NCI-H1417 treated with DMSO at 0.1 percent for 48 hours (cell line): ENCODE measurements at places on chromosomes 5 and 9.

DNA sequence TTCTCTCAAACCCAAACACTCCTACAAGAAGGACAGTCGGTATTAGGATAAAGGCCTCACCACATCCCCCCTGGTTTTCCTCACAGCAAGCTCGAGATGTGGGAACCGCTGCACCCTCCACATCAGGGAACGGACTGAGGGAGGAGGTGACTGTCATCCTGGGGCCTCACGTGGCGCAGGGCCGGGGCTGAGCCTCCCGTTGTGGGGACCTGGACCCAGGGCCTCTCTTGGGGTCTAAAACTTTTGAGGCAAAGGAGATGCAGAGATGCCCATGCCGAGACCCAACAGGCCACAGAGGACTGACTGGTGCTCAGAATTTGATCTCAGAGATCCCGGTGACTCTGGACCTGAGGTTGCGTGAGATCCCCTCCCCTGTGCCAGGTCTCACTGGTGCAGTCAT is 72.7 kb downstream of the MRPL36 start:
- DNase-seq, result no peak

- DNase-seq, result no peak
Observed at GRCh38 chr9:110015759-110016158, 192.2 kb downstream of the C9orf152 start.

GRCh38 chr5:135437796-135438560 is 9.2 kb downstream of the DCANP1 start:
- no peak for DNase-seq

DNA sequence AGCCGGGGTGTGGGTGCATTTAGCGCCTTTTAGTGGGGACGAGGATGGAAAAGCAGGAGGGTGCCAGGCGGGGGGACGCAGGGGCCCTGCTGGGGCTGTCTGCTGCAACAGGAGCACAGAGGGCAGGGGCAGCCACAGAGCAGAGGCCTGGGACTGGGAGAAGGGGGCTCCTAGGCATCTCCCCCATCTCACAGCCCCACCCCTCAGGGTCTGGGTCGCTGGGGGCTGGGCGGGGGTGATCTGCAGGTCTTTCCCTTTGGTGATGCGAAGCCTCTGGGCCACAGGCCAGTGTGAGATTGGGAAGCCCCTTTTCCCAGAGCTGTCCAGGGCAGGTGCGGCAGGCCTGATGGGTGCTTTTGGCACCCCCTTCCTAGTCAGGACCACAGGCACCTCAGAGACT is 4.8 kb downstream of the TOR2A start:
- DNase-seq, result no peak

DNA sequence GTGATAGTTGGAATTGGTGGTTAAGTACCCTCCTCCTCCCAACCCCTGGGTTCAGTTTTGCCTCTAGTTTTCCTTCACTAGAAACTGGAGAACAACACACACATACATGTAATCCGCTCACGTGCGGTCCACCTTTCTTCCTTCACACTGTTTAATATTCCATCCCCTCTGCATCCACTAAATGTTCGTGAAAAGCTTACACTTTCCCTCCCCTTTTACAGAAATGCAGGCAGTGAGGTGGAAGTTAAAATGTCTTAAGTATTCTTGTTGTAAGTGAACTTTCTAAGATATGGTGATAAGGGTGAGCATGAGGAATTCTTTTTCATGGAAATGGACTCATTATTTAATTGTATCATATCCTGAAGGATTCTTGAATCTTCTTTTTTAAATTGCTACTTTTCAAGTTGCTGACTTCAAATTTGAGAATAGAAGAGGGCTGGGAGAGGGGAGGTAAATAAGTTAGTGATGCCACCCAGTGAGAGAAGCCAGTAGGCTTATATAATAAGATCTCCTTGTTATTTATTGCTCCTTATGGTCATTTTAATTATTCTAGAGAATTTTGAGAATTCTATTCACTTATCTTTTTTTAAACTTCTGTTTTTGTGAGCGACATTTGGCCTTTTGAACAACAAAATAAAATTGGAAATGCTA is 90.2 kb downstream of the TLE4 start:
- no peak for DNase-seq
